ENCODE measurements at places on chromosomes 4 and X.

DNA sequence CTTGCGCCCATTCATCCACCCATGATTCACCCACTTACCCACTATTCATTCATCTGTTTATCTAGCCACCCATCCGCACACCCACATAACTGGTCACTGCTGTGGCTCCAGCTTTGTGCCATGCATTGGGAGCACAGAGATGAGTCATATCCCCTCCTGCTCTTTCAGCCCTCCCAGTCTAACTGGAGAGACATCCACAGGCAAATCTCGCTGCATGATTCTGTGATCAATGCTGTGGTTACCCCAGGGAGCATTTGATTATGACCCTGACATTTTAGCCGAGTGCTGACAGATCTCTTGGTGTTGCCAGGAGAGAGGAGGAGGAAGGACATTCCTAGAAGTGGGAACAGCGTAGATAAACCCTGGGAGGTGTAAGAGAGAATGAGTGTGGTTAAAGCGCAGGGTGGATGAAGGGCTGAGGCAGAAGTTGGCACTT is 10.4 kb upstream of the PORCN start:
- no peak for DNase-seq

DNA sequence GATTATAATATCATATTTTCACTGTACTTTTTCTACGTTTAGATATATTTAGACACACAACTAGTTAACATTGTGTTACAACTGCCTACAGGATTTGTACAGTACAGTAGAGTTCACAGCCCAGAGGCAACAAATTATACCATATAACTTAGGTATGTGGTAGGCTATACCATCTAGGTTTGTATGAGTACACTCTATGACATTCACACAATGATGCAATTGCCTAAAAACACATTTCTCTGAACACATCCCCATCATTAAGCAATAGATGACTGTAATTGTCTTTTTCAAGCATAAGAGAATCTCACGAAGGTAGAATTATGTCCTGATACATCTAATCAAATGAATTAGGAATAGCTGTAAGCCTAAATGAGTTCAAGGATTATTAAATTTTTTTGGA is 12.3 kb upstream of the TIGD2 start:
- no peak for DNase-seq

- DNase-seq: no peak
These were observed 78.7 kb upstream of the OGT start for GRCh38 chrX:71454222-71454621.

DNA sequence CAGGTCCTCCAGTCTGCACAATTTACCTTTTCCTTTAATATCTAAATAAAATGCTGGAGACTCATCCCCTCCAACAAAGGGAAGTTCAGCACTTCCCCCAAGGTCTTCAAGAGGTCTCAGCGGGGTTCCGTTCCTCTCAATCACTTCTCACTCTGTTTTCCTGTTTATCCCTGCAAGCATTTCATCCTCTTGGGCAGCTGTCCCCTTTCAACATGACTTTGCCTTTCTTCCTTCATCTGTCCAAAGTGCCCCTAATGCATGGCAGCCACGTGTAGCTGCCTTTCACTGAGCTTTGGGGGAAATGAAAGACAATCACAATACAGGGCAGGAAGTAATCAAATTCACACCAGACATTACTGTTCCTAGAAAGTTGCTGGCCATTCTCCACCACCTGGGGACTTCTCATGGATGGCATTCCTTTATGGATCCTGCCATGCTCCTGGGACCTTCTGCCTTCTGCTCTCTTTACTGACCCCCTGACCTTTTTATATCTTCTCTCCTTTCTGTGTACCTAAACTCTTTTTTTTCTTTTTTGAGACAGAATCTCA is 79.7 kb upstream of the USP9X start:
- no peak for DNase-seq

DNA sequence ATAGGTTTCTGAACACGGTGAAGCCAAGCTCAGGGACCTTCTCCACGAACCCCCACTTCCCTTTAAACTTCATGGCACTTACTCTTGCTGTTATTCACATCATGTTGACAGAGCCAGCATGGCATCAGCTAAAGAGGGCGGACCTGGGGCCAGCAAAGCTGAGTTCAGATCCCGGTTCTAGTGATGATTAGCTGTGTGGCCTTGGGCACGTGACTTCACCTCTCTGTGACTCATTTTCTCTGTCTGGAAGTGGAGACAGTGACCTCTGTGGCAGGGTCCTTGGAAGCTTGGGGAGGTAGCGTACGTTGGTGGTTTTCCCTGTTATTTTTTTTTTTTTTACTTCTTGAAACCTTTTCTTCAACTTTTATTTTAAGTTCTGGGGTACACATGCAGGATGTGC is 13.4 kb downstream of the EVC start:
- DNase-seq: no peak

DNA sequence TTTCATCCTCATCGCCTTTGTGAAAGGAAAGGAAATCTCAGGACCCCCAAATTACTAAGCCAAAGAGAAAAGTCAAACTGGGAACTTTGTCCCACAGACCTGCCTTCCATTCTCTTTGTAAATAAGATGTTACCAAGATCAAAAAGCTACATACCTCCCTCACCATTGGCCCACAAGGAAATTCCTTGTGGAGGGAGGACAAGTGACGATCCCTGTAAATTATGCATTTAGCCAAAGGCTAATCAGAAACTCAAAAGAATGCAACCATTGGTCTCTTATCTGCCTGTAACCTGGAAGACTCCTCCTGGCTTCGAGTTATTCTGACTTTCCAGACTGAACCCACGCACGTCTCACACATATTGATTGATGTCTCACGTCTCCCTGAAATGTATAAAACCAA is 70.3 kb downstream of the SHOX start:
- no peak for DNase-seq

GRCh38 chr4:40455340-40455902 is 120.3 kb downstream of the CHRNA9 start:
- DNase-seq: no peak

GRCh38 chr4:140115140-140115539 is 38.8 kb downstream of the MAML3 start:
- DNase-seq: no peak

- DNase-seq: no peak
These were observed 16.1 kb downstream of the TNIP3 start for GRCh38 chr4:121148000-121148399.

GRCh38 chr4:3703677-3704521 is 62.3 kb upstream of the ADRA2C start:
- no peak for DNase-seq

DNA sequence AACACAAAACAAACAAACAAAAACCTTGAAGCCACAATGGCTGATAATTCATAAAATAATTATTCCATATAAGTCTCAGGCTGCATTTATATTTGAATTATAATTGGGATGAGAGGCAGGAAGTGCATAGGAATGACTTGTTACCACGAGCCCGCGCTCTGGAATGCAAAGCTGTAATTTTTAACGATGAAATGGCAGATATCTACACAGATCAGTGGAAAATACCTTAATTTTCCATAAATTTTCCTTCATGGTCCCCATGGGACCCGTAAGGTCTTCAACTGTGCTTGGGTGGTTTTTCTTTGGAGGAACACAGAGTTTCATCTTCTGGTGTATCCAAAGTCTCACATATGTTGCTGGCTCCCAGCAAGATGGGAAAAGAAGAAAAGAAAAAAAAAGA is 226.8 kb downstream of the SHOX start:
- no peak for DNase-seq

DNA sequence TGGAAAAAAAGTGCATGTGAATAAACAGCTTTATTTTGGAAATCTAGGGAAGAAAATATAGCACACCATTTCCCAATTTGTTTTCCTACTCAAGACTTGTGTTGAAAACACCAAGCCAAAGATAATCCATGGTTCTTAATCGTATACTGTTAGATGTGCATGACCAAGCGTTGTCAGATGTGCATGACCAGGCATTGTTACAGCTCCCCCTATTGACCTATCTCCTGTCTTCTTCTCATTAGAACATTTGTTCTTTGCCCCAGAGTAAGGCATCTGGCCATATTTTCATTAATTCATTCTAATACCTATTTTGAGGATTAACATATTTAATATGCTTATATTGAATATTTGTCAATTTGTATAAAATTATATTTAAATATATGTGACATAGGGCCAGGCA is 14.4 kb upstream of the VCX start:
- DNase-seq: no peak

- DNase-seq: no peak
These were observed 224.2 kb downstream of the PTTG2 start for GRCh38 chr4:38184404-38184803.

GRCh38 chr4:97262769-97263168 is 880.5 kb downstream of the STPG2 start:
- no peak for DNase-seq

GRCh38 chr4:40335525-40335894 is 377 bp downstream of the CHRNA9 start:
- no peak for DNase-seq

- no peak for DNase-seq
These were observed 809 bp upstream of the H2AZ1 start for GRCh38 chr4:99950913-99951254.

GRCh38 chrX:119617517-119618164 is 11.4 kb upstream of the NKRF start:
- no peak for DNase-seq

DNA sequence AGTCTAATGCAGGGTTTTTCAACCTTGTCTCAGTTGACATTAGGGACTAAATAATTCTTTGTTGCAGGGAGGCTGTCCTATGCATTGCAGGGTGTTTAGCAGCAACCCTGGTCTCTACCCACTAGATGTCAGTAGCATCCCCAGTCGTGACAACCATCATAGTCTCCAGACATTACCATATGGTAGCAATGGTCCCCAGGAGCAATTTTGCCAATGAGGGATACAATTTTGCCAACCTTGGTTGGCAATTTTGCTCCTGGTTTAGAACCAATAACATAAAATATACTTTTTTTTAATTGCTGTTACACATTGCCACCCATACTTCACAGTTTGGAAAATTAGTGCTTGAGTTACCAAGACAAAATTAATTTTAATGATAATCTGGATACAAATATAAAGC is 6.0 kb downstream of the EREG start:
- DNase-seq: no peak

DNA sequence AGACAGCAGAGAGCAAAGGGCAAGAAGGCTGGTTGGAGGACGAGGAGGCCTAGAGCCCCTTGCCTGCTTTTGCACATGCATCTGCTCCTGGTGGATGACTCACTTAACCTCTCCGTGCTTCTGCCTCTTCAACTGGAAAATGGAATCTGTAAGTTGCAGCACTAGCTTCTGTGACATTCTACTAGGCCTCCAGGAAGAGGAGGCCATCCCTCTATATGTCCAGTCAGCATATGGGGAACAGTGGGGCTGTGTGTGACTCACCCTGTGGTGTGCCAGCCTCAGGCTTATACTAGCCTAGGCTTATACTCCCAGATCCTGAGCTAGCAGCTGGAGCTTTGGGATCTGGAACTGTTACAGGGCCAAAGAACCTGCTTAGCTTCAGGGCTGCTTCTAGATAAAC is 36.0 kb downstream of the RTL9 start:
- DNase-seq: no peak

- DNase-seq: no peak
These were observed 2.3 kb upstream of the ZCCHC4 start for GRCh38 chr4:25310066-25310802.

DNA sequence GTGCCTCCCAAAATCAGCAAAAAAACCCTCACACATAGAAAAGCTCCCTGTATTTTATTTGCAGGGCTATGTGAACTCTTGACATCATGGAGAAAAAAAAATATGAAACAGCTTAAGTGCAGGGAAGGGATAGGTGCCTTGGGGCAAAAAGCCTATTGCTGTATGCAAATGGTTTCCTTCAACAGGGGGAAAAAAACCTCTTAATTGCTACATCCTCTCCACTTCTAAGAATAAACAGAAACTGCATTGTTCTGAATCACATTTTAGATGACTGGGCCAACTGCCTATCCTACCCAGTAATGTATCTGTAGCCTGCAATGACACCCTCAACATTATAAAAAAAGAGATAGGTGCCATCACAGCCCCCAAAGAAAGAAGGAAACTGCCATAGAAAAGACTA is 229.4 kb upstream of the GALNTL6 start:
- DNase-seq: no peak

GRCh38 chr4:118969359-118969758 is 80.7 kb downstream of the SYNPO2 start:
- DNase-seq: no peak

- DNase-seq: no peak
These were observed 2.6 kb upstream of the APBB2 start for GRCh38 chr4:41217020-41217333.

GRCh38 chrX:136767104-136767941 is 13.4 kb downstream of the ARHGEF6 start:
- DNase-seq: peak; percentile 77

DNA sequence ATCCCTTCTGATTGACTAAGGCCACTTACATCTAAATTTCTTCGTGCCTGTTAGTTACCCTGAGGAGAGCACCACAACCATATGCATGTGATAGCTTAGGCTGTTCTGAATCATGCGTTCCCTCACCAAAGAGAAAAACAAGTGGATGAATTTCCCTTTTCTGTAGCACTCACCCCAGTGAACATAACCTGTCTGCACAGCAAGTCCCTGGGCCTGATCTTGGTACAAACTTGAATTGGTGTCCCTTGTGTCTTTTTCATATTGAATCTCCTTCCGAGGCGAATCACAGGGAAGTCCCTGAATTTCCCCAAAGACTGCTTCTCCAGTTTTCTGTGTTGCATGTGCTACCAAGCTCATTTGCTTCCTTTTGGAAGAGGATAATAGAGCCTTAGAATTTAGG is 100.4 kb downstream of the KLHL8 start:
- no peak for DNase-seq

DNA sequence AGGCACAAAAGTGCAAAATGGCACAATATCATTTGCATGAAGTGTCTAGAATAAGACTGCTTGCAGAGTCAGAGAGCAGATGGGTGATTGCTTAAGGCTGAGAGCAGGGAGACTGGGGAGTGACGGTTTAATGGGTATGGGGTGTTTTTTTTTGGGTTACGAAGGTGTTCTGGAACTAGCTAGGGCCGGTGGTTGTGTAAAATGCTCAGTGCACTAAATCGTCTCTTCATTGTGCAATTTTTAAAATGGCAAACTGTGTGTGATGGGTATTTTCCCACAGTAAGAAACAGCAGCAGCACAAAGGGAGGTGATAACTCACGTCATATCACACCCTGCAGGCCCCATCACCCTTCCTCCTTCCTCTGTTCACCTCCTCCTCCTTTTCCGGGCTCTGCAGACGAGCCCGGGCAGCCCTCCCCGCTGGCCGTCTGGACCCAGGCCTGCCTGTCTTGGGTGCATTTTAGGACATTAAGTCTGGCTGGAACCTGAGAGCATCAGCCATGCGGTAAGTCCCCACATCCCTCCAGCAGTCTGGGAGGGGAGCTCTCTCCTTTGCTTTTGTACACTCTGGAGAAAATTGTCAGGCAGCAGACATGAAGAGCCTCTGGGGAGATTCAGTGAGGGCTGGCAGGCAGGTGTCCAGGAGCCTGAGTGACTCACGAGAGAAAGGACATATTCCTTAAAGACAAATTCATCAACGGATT is 42.7 kb downstream of the ASMT start:
- no peak for DNase-seq

- no peak for DNase-seq
These were observed 1.1 kb downstream of the CTBP1 start for GRCh38 chr4:1247864-1248244.

All from mucosa of descending colon (tissue), 3 donors.